ENCODE measurements at places on chromosomes 2 and 18. TPM values are rescaled to one million over a fixed set of nuclear protein-coding genes. Genes with fewer than 3 reads are reported as not detected.
A peak's percentile ranks its signal among the peaks of the same experiment; 100 is the strongest.

The ABCG5 gene
- not detected for total RNA-seq

The ST8SIA5 gene
- 8.8 TPM for total RNA-seq

The SERPINB3 gene
- total RNA-seq: not detected

The SCN2A gene
- total RNA-seq: 0.04 TPM

The RGPD8 gene
- 8.9 TPM for total RNA-seq

The PAX8 gene
- total RNA-seq: 0.48 TPM

The UCN gene
- 0.60 TPM for total RNA-seq

The PTPN2 gene
- total RNA-seq: 14.9 TPM

The NYAP2 gene
- total RNA-seq: not detected

The LRATD1 gene
- 2.5 TPM for total RNA-seq

The MOGAT1 gene
- total RNA-seq: 0.40 TPM

DNA sequence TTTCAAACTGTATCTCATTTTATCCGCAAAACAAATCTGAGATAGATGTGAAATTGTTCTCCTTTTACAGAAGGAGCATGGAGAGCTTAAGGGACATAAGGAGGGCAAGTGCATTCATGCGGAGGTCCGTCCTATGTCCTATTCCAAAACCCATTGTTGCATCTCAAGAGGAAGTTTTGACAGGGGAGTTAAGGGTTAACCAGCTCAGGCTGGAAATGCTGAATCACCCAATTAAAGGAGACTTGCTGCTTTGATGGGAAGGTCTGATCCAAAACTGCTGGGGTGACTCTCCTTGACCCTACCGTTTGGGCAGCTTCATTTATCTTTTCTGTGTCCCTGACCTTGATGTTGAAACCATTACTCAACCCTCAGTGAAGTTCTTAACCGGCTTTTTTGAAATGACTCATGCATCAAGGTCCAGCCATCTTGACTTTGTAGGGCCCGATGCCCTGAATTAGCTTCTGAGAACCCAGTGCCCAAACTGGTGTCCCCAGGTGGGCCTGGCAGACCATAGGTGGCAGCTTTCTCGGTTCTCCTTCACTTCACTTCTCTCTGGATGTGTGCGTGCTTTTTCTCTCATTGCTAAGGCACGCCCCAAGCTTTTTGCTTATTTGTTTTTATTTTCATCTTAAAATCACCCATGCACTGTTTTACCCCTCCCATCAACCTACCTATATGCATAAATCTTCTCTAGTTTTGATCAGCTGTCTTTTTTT, 15.9 kb upstream of the TXNDC2 start:
- H3K4me1 ChIP-seq: no peaks in the 10 kb centered on the region
- H3K36me3 ChIP-seq: no peaks in the 10 kb centered on the region
- H3K27ac ChIP-seq: no peak overlapping the region
- no peak overlapping the region for H3K4me3 ChIP-seq
- no peak for DNase-seq

- H3K27me3 ChIP-seq: no peaks in the 10 kb centered on the region
- H3K4me1 ChIP-seq: no peaks in the 10 kb centered on the region
- H3K4me3 ChIP-seq: no peak overlapping the region
- DNase-seq: no peak
- H3K36me3 ChIP-seq: peaks cover 92% of the 10 kb centered on the region
These were observed 84.9 kb downstream of the XRCC5 start for GRCh38 chr2:216194013-216194412.

DNA sequence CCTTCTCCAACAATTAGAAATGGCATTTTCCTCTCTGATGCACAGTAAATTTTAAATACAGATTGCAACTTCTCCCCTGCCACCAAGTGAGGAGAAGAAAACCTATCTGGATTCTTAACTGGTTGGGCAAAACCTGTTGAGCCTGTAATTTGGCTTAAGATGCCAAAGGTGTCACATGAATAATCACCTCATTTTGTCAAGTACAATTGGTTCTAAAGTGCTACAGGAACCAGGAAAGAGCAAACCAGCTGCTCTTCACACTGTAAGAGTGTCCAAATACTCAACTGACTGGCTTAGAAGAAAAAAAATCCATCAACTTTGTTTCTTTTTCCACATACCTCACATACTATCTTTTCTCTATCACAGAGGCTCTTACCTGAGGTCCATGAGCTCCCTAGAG, 35.4 kb downstream of the NPC1 start:
- no peak overlapping the region for H3K4me3 ChIP-seq
- H3K27ac ChIP-seq: no peak overlapping the region

DNA sequence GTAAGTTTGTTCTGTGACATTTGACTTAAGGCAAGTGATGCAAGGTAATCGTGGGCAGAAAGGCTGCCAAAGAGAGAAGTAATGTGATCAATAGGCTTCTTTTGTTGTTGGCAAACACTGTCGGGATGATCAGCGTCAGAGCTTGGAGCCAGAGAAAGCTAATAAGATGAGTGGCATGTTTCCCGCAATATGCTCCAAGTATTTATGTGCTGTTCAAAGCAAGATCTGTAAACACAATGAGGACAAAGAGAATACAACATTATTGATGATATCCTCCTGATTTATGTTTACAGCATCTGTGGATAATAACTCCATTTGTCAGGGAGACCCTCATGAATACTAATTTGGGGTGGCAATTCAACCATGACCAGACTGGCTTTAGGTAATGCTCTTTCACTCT, 603.3 kb downstream of the TDRD15 start:
- H3K36me3 ChIP-seq: no peaks in the 10 kb centered on the region
- no peak overlapping the region for H3K4me3 ChIP-seq
- no peaks in the 10 kb centered on the region for H3K27me3 ChIP-seq
- no peak overlapping the region for H3K27ac ChIP-seq
- no peaks in the 10 kb centered on the region for H3K4me1 ChIP-seq

GRCh38 chr2:152759290-152760072, 41.1 kb downstream of the ARL6IP6 start:
- H3K27me3 ChIP-seq: no peaks in the 10 kb centered on the region
- H3K27ac ChIP-seq: no peak overlapping the region
- H3K4me3 ChIP-seq: no peak overlapping the region
- H3K36me3 ChIP-seq: peaks cover 30% of the 10 kb centered on the region

DNA sequence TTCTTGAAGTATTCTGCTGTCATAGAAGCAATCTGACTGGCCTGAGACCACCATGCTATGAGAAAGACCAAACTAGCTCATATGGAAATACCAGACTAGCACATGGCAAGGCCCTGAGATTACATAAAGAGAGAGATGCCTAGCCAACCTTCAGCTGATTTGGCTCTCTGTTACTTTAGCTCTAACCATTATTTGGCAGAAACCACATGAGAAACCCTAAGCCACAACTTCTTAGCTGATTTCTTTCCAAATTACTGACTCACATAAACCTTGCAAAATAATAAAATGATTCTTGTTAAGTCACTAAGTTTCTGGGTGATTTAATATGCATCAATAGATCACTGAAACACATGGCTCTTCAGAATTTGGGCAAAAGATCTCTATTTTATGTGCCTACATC, 295.0 kb upstream of the ZNF521 start:
- no peak overlapping the region for H3K27ac ChIP-seq
- no peaks in the 10 kb centered on the region for H3K4me1 ChIP-seq
- no peaks in the 10 kb centered on the region for H3K27me3 ChIP-seq
- DNase-seq: no peak

- DNase-seq: no peak
- no peak overlapping the region for H3K27ac ChIP-seq
- H3K27me3 ChIP-seq: no peaks in the 10 kb centered on the region
These were observed 891.6 kb upstream of the ZEB2 start for GRCh38 chr2:145411493-145411892.

DNA sequence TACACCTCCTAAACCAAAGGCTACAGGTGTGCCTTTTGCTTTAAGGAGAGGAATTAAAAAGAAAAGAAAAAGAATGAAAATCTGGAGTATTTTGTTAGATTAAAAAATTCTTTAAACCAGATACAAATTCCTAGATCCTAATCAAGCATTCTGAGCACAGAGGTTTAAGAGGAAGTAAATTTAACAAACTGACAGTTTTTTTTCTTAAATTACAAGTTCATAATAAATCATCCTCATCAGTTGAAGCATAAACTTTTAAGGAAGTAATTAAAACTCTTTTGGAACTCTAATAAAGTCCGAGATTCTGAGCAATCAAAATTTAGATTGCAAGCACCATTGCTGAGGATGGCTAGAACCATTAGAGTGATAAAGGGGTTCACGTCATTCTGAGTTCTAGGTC, 75.1 kb downstream of the POLE4 start:
- peaks cover 32% of the 10 kb centered on the region for H3K4me1 ChIP-seq
- H3K4me3 ChIP-seq: no peak overlapping the region
- no peaks in the 10 kb centered on the region for H3K36me3 ChIP-seq
- DNase-seq: no peak

DNA sequence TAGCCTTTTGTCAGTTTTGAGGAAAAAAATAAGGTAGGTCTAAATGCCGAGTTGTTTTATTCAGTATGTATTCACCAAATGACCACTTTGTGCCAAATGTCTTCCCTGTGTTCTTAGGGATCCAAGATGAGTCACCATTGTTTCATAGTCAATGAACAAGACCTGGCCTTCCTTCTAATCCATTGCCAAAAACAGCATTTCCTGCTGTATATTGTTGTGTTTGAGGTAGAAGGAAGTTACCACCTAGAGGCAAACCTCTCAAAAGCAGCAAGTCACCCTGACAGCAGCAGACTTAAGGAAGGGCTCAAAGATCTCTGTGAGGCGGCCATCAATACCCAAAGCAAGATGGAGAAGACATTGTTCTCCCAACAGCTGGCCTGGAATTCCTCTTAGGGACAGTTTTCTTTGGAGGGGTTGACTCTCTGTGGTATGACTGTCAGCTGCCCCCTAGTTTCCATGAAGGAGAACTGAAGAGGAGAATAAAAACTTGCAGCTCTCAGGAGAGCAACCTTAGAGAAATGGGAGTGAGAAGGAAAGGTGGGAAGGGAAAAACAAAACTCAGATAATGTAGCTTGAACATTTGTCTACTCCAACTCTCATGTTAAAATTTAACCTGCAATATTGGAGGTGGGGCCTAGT, 328.3 kb downstream of the LRATD1 start:
- no peaks in the 10 kb centered on the region for H3K27me3 ChIP-seq
- H3K4me3 ChIP-seq: no peak overlapping the region
- no peak overlapping the region for H3K27ac ChIP-seq
- DNase-seq: no peak
- no peaks in the 10 kb centered on the region for H3K4me1 ChIP-seq
- H3K36me3 ChIP-seq: no peaks in the 10 kb centered on the region

GRCh38 chr2:197675711-197676188, 363 bp upstream of the RFTN2 start:
- H3K27me3 ChIP-seq: peaks cover 3% of the 10 kb centered on the region
- H3K36me3 ChIP-seq: no peaks in the 10 kb centered on the region
- peak overlapping the region; percentile 46 for H3K4me3 ChIP-seq
- H3K4me1 ChIP-seq: no peaks in the 10 kb centered on the region
- peak overlapping the region; percentile 65 for H3K27ac ChIP-seq

DNA sequence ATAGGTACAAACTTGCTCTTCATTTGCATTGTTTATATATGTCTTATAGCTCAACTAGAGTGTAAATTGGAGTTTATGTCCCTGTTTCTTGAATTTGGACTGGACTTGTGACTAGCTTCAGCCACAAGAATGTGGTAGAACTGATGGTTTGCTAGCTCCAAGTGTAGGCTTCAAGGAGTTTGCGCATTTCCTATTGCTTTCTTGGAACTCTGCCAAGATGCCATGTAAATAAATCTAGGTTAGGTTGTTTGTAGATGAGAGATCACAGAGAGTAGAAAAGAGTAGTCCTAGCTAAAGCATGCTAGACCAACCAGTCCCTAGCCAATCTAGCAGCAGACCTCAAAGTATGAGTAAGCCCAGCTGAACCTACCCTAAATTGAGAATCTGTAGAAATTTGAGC, 183.0 kb upstream of the CYP26B1 start:
- no peak overlapping the region for H3K27ac ChIP-seq
- no peak for DNase-seq
- H3K4me3 ChIP-seq: no peak overlapping the region
- no peaks in the 10 kb centered on the region for H3K27me3 ChIP-seq

DNA sequence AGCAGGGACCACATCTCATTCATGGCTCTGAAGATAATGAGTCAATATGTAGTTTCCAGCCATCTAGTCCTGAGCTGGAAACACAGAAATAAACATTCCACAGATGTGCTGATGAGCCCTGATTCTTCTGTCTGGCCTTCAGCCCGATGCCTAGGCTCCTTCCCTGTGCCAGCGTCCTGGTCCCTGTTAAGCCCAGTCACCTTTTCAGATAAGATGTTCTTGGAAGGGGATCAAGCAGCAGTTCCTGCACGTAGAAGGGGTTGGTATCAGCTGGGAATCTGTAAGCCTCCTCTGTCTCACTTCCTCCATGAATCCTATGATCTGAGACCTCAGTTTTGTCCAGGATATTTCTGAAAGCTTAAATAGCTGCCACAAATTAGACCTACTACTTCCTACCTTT, 149.3 kb downstream of the TTC32 start:
- H3K27ac ChIP-seq: no peak overlapping the region
- no peak overlapping the region for H3K4me3 ChIP-seq
- H3K36me3 ChIP-seq: no peaks in the 10 kb centered on the region
- no peaks in the 10 kb centered on the region for H3K27me3 ChIP-seq
- no peak for DNase-seq

DNA sequence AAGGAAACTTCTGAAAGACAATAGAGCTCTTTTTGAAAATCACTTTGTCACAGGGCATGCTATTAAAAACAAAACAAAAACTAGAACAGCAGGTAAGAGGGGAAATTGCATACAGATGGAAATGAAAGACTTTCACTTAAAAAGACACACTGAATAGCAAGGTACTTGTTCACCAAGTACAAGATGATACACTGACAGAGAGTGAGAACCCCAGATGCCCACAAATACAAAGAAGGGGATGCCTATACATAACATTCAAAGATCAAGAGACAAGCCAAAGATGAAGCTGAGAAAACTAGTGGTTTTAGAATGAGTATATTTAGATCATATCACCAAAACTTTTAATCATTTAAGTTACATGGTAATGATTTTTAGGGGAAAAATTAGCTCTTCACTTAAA, 60.7 kb downstream of the ASXL2 start:
- H3K4me1 ChIP-seq: peaks cover 12% of the 10 kb centered on the region
- no peak overlapping the region for H3K4me3 ChIP-seq
- no peak for DNase-seq
- H3K27me3 ChIP-seq: no peaks in the 10 kb centered on the region
- H3K27ac ChIP-seq: no peak overlapping the region
- H3K36me3 ChIP-seq: no peaks in the 10 kb centered on the region

GRCh38 chr2:191114403-191114886, 36.3 kb downstream of the STAT4 start:
- peak overlapping the region; percentile 2 for H3K4me3 ChIP-seq
- no peaks in the 10 kb centered on the region for H3K4me1 ChIP-seq
- H3K36me3 ChIP-seq: no peaks in the 10 kb centered on the region
- DNase-seq: no peak
- no peak overlapping the region for H3K27ac ChIP-seq

DNA sequence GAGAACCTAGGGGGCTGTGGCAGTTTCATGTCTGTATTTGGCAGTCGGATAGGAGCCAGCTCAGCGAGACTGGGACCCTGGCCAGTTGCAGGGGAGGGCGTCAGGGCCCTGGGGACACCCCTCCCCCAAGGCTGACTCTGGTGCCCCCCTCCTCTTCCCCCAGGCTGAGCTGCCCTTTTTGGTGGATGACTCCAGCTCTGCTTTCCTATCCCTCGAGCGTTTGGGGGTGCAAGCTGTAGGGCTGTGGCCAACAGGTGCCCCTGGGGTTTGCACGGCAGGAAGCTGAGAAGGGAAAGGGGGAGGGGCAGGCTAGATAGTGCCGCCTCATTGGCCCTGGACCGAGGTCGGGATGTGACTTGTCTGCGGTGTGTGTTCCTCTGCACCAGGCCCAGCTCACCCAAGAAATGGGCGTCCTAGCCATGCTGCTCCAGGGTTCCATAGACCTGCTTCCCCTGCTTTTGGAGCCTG, 26.4 kb downstream of the SPEG start:
- peak; percentile 72 for DNase-seq
- peak overlapping the region; percentile 35 for H3K4me3 ChIP-seq
- peaks cover 4% of the 10 kb centered on the region for H3K27me3 ChIP-seq
- H3K4me1 ChIP-seq: peaks cover 10% of the 10 kb centered on the region
- H3K27ac ChIP-seq: peak overlapping the region; percentile 82

All from heart left ventricle (tissue), 16 donors.